ENCODE measurements at places on chromosomes 4 and X.
A peak's percentile ranks its signal among the peaks of the same experiment; 100 is the strongest.

DNA sequence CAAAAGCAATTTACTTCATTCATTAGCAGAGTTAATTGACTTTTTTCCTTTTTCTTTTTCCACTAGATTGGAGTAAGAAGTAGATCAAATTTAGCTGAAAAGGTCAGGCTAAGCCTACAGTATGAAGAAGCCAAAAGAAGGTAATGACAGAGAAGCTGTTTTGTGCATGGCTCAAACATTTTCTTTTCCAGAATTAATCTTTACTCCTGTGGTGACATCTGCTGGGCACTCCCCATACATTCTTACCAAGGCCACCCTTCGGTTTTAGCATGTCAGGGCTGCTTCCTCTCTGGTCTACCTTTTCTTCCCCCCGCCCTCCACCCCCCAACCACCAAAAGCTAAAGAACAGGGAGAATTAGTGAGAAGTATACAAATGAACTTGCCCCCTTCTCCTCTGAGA, 70.2 kb downstream of the CLDN22 start:
- no peak for DNase-seq

DNA sequence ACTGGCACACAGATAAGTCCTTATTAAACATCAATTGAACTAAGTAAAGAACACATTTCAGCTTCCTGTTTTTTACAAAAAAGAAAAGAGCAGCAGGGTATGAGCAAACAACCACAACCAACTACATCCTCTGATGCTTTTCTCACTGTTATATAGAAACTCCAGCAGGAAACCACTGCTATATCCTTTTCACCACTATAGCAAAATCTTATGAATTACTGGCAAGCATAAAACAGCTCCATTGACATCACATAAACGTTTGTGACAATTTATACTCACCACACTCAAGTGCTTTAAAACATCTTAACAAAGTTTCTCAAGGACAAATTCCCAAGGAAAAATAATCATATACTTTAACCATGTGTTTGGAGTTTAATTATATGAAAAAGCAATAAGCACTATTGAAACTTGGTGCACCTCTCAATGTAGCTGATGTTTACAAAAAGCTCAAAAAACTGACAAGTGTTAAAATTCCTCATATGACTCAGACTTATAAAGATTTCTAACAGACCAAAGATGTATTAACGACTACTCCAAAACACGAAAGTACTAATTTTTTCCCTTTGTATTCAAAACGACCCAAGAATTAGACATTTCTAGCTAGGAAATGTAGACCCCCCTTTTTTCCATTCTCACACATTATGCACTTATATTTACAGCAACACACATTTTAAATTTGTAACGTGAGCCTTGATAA, 12.9 kb downstream of the GPRIN3 start:
- no peak for DNase-seq

DNA sequence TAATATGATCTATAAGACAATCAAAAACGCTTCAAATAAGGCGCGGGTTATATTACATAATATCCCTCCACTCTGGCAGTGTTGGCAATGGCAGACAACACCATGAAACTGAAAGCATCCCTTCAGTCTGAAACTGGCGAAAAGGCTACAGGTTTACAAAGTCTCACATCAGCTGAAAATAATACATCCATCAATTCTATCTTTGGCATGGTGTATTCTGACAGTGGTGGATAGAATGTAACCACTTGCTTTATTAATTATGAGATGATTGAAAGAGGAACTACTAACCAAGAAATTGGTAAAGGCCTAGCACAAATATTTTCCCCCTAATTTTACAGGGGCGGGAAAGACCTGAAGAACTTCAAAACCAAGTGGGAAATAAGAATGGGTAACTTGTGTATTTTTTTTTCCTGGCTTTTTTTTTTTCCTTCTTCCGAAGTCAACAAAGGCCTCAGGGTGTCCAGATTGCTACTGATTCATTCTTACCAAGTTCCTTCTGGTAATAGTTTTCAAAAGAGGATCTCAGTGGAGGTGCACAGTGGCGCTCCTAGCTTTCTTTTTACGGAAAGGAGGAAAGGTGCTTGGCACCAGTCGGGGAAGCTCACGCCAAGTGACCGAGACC, 728 bp downstream of the UBA6 start:
- DNase-seq = no peak

- DNase-seq = no peak
Measured at GRCh38 chr4:155079871-155080270, 128.6 kb upstream of the NPY2R start.

GRCh38 chrX:103406256-103406655, 29.9 kb downstream of the BEX3 start:
- DNase-seq = no peak

GRCh38 chr4:66372706-66373105, 702.4 kb upstream of the EPHA5 start:
- no peak for DNase-seq

DNA sequence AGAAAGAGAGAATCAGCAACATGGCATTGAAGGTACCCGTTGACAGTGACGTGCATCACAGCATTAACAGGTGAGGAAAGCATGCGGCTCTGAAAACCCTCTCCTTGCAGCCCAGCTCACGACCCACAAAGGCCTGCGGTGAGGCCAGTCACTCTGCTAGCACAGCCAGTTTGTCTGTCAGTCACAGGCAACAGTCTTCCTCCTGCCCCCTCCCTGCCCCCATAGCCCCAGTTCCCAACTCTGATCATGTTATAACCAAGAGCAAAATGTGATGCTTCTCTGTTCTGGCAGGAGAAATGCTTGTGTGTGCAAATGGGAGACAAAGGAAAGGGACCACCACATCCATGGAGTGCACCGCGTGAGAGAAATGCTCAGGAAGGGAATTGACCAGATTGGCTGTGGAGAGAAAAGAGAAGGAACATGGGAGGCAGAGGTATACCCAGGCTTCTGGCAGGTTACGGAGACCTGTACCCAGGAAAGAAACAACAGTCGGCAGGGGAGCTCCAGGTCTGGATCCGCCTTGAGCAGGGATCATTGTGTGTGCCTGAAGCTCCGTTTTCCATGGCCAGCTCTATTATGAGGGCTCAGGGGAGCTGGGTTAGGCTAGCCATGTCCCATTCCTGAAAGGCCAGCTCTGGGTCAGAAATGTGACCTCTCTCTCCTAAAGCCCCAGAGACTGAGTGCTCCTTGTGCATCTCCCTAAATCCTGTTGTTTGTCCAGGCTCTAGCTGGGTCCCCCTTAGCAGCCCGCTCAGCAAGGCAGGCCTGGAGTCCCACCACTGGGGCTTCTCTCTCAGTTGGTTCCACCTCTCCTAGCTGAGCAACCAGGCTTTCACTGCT, 139.7 kb upstream of the MAMLD1 start:
- peak; percentile 36 for DNase-seq

GRCh38 chrX:39814391-39814790, 283.4 kb downstream of the BCOR start:
- peak; percentile 3 for DNase-seq

DNA sequence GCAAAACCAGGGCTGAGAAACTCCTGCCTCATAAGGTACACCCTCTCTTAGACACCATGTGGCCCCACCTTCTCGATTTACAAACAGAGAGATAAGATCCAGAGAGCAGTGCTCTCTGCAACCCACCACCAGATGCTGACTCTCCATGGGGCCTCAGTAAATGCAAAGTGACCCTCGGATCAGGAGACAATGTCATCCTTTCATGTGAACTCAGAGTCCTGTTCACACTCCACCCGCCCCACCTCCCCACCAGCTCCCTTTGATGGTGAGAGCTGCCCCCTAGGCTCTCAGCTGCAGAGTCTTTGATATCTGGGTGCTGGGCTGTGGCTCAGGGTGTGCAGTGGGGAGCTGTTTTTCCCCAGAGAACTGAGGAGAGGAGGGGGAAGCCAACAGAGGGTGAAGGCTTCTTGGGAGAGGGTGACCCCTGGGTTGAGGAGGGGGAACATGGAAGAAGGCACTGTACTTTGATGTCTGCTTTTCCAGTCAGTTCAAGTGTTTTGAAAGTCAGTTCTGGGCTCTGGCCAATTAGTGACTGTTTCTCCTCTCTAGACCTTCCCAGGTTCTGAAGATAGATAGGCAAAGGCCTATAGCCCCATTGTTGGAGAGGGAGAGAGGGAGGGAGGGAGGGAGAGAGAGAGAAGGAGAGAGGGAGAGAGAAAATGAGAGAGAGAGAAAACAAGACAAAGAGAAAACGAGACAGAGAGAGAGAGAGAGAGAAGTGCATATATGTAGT, 88.2 kb downstream of the SCD5 start:
- DNase-seq = no peak

- DNase-seq = no peak
Measured at GRCh38 chrX:129830494-129830893, 13.2 kb downstream of the ZDHHC9 start.

GRCh38 chr4:180391613-180392012, 1851.6 kb upstream of the TENM3 start:
- no peak for DNase-seq

GRCh38 chr4:121784975-121785374, 16.1 kb upstream of the EXOSC9 start:
- no peak for DNase-seq

GRCh38 chr4:26308568-26308967, 12.2 kb upstream of the RBPJ start:
- no peak for DNase-seq

DNA sequence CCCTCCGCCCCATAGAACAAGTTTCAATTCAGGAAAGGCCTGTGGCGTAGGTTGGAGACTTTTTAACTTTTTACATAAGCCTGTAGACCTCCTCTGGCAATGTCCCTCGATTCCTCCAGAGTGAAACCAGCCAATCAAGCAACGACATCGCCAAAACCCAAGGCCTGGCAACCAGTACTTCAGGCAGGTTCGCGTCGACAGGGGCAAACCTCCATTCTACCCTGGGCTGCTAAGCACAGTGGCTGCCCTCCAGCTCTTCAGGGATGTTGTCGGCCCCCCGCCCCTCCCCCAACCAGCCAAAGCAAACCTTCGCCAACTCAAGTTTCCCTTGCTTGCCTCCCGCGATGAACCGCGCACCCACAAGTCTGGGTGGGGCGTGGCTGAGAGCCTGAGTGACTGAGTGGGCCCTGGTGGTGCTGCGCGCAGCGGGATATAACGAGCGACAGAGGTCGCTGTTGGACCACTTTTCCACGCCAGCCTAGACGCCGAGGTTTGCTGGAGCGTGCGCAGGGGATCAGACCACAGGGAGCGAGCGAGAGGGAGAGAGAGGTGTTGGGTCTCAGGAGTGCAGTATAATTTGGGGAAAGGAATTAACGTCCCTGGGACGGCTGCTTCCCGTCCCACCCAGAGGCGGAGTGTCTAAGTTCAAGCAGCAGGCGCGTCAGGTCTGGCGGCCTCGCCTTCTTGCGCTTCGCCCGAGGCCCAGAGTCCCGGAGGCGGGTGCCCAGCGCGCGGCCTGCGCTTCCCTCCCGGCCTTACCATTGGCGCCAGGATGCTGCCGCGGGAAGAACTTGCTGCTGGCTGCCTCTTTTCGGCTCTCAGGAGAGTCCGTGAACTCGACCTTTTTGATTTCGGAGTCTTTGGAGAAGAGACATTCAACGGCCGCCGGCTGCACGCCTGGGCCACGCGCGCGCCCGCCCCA, 9.0 kb upstream of the PITX2 start:
- DNase-seq = peak; percentile 13

- no peak for DNase-seq
Measured at GRCh38 chr4:112807083-112807482, 170.1 kb downstream of the LARP7 start.

DNA sequence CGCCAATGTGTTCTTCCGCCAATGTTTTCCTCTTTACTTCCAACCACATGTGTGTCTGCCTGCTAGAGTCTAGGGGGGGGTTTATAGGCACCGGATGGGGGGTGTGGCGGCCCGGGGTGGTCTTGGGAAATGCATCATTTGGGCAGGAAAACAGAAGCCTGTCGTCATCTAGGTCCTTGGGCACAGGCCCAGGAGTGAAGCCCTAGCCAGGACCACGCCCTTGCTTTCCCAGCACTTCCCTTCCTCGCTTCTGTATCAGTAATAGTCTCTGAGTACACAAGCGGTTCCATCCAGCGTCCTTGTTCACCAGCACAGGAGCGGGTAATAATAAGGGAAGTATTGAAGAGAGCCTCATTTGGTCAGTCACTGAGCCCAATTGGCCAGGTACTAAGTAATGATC, 74.5 kb downstream of the QDPR start:
- DNase-seq = no peak

DNA sequence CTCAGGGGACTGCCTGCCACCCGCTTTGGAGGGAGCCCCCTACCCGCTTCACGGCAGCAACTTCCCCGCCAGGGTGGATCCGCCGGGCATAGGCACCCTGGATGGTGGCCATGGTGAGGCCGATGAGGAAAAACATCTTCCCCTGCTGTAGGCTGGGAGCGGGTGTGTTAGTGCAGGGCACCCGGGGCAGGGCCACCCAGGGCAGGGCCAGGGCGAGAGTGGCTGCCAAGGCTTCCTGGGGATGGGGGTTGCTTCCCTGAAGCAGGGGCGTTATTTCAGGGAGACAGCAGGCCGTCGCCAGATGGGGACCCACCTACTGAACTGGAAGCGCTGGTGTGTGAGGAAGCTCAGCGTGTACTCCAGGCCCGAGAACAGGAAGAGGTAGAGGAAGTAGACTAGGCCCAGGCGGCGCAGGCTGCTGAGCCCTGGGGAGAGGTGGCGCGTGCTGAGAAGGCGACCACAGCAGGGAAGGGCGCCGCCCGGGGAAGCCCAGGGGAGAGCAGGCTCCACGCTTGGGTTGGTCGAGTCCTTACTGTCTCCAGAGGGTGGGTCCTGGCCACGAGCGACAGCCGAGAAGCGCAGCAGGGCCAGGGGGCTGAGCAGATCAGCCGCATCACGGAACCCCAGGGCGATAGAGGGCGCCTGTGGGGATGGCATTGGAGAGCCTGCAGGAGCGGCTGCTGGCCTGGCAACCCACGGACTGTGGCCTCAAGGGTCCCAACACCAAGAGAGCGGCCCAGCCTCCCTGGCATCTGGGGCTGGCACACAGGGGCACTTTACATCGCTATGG, 31.5 kb downstream of the NOP14 start:
- DNase-seq = peak; percentile 75

DNA sequence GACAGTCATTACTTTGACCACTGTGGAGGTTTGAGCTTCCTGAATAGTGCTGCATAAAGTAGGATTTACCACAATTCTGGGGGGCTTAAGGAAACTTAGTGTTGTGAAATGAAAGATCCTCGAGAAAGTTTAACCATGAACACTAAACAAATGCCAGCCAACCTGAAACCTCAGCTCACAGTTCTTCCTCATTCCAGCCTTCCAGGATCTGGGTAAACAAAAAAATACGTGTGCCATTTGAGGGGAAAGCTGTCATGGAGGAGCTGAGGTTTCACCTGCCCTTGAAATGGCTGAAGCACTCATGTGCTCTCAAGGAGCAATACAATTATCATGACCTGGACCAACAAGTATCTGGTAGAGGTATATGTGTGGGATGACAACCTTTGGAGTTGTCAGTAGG, 142.7 kb downstream of the NPNT start:
- no peak for DNase-seq

DNA sequence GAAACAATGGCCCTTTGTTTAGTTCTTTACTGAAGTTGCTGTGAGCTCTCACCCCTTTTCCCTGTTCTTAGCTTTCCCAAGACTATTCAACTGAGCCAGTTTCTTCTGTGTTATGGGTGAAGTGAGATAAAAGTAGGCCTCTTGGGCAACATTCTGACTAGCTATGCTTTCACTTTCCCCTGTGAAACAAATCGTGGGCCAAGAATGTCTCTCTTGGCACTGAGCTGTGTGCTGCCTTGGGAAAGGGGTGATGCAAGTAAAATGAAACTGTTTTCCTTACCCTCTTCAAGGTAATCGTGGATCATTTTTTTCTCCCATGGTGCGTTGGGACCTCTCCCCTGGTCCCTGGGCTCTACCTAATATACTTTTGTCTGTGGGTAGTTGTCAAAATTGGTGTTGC, 653.9 kb upstream of the MAGEB2 start:
- no peak for DNase-seq
